ENCODE measurements at places on chromosomes 4 and X. TPM values are rescaled to one million over a fixed set of nuclear protein-coding genes. Genes with fewer than 3 reads are reported as not detected.

Gene MAGEC2
- total RNA-seq, result not detected

Gene USP17L30
- not detected for total RNA-seq

Gene HEPH
- total RNA-seq, result 40.7 TPM

Gene NAP1L2
- total RNA-seq, result 6.9 TPM

Gene RTL3
- 0.15 TPM for total RNA-seq

Gene ODAPH
- not detected for total RNA-seq

Gene NPFFR2
- not detected for total RNA-seq

Gene CXCL3
- total RNA-seq, result 1.8 TPM

Gene MTMR8
- 0.77 TPM for total RNA-seq

Gene BMPR1B
- total RNA-seq, result 0.77 TPM
